ENCODE measurements at places on chromosomes 16 and 17. TPM values are rescaled to one million over a fixed set of nuclear protein-coding genes. Genes with fewer than 3 reads are reported as not detected.
A peak's percentile ranks its signal among the peaks of the same experiment; 100 is the strongest.

GRCh38 chr17:27612160-27612770, 18.7 kb upstream of the LGALS9 start:
- DNase-seq: no peak

DNA sequence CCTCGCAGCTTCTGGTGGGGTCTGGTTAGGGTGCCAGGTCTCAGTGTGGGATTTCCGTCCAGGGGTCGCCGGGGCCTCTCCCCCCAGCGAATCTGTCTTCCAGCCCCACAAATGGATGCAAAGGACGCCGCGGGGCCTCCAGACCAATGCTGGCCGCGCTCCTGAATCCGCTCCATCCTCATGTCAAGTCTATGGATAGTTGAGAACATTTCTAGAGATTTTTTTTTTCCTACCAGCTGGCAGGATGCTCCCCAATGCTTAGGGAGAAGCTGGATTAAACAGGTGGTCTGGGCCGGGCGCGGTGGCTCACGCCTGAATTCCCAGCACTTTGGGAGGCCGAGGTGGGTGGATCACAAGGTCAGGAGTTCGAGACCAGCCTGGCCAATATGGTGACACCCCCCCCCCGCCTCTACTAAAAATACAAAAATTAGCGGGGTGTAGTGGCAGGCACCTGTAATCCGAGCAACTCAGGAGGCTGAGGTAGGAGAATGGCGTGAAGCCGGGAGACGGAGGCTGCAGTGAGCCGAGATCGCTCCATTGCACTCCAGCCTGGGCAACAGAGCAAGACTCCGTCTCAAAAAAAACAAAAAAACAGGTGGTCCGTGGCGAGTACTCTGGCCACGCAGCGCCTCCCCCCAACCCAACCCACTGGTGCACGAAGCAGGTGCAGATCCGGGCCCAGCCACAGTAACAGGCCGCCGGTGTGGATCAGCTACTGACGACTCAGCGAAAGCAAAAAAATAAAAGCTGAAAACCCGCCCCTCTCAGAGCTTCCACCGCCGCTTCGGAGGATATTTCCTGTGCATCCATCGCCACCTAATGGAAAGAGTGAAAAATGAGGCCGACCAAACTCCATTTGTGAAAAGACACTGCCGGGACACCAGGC, 1.1 kb upstream of the NXN start:
- DNase-seq: peak; percentile 84

The PLA2G10 gene
- 0.22 TPM for total RNA-seq

The GNAO1 gene
- total RNA-seq: 34.4 TPM

DNA sequence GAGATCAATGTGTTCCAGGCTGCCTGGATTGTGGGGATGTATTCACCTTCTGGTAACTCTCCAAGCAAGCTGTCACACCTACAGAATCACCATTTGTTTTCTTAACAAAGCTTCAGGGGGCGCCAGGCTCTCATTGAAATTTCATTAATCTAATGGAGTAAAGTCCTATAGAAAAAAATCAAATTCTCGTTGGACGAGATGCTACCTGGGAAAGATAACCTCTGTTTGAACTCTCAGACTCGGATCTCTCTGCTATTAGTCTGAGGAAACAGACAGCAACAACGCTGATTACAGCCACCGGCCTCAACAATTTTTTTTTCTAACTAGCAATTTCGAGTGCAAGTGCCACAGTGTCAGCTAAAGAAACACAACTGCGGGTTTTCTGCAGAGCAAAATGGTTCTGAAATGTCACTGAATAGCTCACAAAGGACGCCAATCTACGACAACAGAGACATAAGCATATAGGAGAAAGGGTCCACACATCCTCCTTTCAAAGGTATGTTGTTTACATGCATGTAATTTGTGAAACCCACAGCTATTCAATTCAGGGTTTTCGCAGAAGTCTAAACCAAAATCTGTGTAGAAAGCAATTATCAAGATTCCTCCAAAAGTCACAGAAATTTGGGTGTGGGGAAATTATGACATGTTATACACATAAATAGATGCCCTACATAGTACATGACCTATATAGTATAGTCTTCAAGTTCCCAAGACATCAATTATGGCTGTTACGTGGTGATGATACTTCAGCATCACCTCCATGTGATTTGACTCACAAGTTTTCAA, 135.8 kb downstream of the SKAP1 start:
- DNase-seq: no peak
